ENCODE measurements at places on chromosomes 12 and 14. TPM values are rescaled to one million over a fixed set of nuclear protein-coding genes. Genes with fewer than 3 reads are reported as not detected.

KRT85 gene
- polyA plus RNA-seq, result not detected

KLHL33 gene
- 0.45 TPM for polyA plus RNA-seq

INHBC gene
- polyA plus RNA-seq, result 0.20 TPM

OASL gene
- 0.22 TPM for polyA plus RNA-seq

TTC8 gene
- 46.5 TPM for polyA plus RNA-seq

CFAP251 gene
- 16.4 TPM for polyA plus RNA-seq

FZD10 gene
- 2.4 TPM for polyA plus RNA-seq

KCNK10 gene
- 0.30 TPM for polyA plus RNA-seq

KIF26A gene
- polyA plus RNA-seq, result 13.4 TPM

AQP2 gene
- polyA plus RNA-seq, result 216 TPM

SLC10A1 gene
- polyA plus RNA-seq, result not detected

P2RX7 gene
- 1.1 TPM for polyA plus RNA-seq

NANOG gene
- 0.33 TPM for polyA plus RNA-seq

CLEC7A gene
- 2.2 TPM for polyA plus RNA-seq

DNA sequence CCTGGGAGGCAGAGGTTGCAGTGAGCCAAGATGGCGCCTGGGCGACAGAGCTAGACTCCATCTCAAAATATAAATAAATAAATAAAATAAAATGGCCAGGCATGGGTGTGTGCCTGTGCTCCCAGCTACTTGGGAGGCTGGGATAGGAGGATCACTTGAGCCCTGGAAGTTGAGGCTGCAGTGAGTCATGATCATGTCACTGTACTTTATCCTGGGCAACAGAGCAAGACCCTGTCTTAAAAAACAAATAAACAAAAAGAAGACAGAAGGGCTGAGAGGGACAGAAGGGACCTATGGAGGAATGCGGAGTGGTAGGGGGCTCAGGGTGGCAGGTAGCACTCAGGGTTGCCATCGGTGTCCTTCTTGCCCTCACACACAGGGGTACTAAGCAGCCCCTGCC, 40.8 kb downstream of the PRPF40B start:
- no peak for DNase-seq

- no peak for DNase-seq
These were observed 328.3 kb upstream of the RTL1 start for GRCh38 chr14:101231828-101232227.

GRCh38 chr14:62017651-62018230, 255.5 kb downstream of the SNAPC1 start:
- DNase-seq, result no peak

DNA sequence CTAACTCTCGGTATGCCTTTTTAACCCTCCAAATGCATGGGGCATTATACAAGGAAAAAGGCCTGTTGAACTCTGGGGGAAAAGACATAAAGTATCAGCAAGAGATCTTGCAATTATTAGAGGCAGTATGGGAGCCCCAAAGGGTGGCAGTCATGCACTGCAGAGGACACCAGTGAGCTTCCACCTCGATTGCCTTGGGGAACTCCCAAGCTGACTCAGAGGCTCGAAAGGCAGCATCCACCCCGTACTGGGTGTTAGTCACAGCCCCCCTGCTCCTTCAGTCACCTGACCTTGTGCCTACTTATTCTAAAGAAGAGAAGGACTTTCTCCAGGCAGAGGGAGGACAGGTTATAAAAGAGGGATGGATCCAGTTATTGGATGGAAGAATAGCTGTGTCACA, 781.4 kb upstream of the TMEM132C start:
- no peak for DNase-seq

- DNase-seq, result no peak
These were observed 36.1 kb upstream of the COL2A1 start for GRCh38 chr12:48040354-48040753.

- DNase-seq, result no peak
These were observed 10.0 kb downstream of the PGF start for GRCh38 chr14:74945261-74945851.

GRCh38 chr14:32472512-32473463, 143.7 kb downstream of the AKAP6 start:
- DNase-seq, result no peak

GRCh38 chr12:131908092-131909080, 14.0 kb downstream of the ULK1 start:
- no peak for DNase-seq

GRCh38 chr12:3102771-3103410, 25.7 kb downstream of the TSPAN9 start:
- DNase-seq, result no peak

- DNase-seq, result no peak
These were observed 17.3 kb upstream of the YY1 start for GRCh38 chr14:100221533-100222223.

GRCh38 chr14:50452979-50453705, 56.5 kb upstream of the CDKL1 start:
- no peak for DNase-seq

- no peak for DNase-seq
These were observed 974 bp downstream of the BTBD7 start for GRCh38 chr14:93331728-93332396.

- no peak for DNase-seq
These were observed 130.1 kb downstream of the SLC41A2 start for GRCh38 chr12:104828015-104828414.

- no peak for DNase-seq
These were observed 1.9 kb upstream of the SCFD1 start for GRCh38 chr14:30620178-30620577.

DNA sequence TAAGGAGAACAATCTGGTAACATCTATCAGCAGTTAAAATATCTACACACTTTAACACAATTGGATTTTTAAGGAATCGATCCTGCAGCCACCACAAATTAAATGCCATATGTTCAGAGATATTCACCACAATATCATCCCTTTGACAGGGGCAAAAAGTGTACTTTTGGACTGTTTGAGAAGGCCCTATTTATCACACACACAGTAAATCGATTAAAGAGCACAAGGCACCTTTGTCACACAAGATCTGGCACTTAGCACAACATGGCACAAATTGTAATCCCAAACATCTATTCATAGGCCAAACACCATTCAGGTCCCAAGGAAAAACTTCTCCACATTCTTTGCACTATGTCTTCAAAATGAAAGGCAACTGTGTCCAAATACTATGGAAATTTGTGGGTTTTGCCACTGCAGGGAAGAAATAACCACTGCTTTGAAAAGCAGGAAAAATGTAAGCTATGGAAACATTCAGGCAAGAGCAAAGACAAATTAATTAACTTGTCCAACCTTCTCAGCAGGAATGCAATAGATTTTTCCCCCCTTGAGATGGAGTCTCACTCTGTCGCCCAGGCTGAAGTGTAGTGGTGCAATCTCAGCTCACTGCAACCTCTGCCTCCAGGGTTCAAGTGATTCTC, 282.5 kb upstream of the TMPO start:
- no peak for DNase-seq

DNA sequence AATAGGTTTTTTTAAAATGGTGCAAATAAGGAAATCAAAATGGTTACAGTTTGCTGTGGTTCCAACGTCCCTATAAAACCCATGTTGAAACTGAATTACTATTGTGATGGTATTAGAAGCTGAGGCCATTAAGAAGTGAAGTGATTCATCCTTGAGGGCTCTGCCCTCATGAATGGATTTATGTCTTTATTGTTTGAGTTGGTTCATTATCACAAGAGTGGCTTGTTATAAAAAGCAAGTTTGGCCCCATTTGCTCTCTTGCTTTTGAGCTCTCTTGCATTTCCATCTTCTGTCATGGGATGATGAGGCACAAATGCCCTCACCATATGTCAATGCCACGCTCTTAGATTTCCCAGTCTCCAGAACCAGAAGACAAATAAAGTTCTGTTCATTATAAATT, 62.3 kb downstream of the PRKD1 start:
- no peak for DNase-seq

- no peak for DNase-seq
These were observed 31.8 kb upstream of the SLC10A1 start for GRCh38 chr14:69828879-69829278.

- DNase-seq, result no peak
These were observed 21.0 kb upstream of the COL2A1 start for GRCh38 chr12:48025281-48025680.

- DNase-seq, result no peak
These were observed 49.4 kb downstream of the NOVA1 start for GRCh38 chr14:26548406-26548805.

DNA sequence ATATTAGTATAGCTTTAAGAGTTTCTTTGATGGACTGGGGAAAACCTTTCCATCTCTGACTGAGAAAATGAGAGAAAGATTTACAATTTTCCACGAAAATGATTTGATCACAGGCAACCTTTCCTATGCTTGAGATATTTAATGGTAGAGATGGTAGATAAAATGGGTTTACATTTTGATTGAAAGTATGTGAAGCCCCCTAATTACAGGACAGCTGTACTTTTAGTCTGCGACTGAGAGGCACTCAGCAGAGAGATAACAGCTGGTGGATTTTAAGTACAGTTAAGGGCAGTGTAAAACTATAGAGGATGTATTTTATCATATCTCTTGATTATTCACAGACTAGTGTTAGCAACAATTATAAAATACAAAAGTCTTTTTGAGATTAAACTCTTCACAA, 40.7 kb downstream of the C12orf50 start:
- no peak for DNase-seq
